ENCODE measurements at places on chromosomes 11 and 22. TPM values are rescaled to one million over a fixed set of nuclear protein-coding genes. Genes with fewer than 3 reads are reported as not detected.

DNA sequence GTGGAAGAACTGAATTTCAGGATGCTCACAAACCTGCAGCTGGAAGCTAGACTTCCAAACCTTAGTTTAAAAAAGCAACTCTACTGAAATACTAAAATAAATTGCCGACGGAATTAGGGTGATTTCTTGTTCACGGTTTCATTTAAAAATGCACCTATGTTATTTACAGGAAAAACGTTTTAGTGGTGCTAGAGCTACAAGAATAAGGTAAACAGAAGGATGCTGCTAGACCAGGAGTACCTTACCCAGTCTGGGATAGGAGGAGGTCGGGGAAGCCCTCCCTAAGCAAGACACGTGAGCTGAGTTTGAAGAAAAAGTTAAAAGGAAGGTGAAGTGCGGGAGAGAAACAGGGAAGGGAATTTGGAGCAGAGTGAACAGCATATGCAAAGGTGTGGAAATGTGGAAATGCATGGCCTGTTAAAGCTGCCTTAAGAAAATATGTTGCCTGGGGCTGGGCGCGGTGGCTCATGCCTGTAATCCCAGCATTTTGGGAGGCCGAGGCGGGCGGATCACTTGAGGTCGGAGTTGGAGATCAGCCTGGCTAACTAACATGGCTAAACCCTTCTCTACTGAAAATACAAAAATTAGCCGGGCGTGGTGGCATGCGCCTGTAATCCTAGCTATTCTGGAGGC, 1.4 kb upstream of the FTH1 start:
- DNase-seq: peak; percentile 82

- DNase-seq: no peak
Measured at GRCh38 chr22:47303161-47303890, 540.9 kb downstream of the TBC1D22A start.

GRCh38 chr11:15970506-15971214, 385.7 kb downstream of the SOX6 start:
- no peak for DNase-seq

ZFTA gene
- 21.8 TPM for total RNA-seq

DNA sequence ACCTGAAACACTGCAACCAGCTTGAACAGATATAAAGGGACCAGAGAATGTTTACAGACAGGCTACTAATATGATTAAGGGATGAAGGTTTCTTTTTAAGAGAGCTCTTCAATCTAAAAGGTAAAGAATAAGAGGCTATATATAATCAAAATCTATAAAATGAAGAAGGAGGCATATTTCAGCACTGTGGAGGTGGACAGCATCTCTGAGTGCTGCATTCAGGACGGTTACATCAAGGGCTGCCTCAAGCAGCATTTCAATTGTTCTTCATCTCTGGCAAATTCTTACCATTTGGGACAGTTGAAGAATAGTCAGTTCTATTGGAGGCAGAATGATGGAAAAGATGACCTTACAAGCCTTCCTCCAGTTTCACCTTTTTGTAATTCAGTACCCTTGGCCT, 139.6 kb upstream of the LMO1 start:
- no peak for DNase-seq

DNA sequence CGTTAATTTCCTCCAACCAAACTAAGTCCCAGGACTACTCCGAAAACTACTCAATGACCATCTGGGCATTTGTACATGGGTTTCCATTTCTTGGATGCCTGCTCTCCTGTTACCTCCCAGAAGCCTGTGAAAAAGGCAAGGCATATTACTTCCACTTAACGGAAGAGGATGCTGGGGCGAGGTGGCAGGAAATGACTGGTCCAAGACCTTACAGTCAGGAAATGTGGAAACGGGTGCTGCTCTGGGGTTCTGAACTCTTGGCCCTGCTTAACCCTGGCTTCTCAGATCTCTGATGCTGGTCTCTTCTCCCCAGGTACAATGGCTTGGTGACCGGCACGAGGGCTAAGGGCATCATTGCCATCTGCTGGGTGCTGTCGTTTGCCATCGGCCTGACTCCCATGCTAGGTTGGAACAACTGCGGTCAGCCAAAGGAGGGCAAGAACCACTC, 12.9 kb downstream of the ADORA2A start:
- DNase-seq: no peak

CYB5R2 gene
- 5.0 TPM for total RNA-seq

GRCh38 chr11:12111549-12112520, 1.4 kb downstream of the MICAL2 start:
- no peak for DNase-seq

APLNR gene
- total RNA-seq: 14.6 TPM

DNA sequence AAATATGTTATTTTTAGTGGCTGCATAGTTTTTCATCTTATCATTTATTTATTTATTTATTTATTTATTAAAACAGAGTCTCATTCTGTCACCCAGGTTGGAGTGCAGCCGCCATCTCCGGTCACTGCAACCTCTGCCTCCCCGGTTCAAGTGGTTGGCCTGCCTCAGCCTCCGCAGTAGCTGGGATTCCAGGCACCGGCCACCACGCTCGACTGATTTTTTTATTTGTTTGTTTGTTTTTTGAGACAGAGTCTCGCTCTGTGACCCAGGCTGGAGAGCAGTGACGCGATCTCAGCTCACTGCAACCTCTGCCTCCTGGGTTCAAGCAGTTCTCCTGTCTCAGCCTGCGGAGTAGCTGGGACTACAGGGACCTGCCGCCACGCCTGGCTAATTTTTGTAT, 262.9 kb upstream of the DDI1 start:
- peak; percentile 73 for DNase-seq

DNA sequence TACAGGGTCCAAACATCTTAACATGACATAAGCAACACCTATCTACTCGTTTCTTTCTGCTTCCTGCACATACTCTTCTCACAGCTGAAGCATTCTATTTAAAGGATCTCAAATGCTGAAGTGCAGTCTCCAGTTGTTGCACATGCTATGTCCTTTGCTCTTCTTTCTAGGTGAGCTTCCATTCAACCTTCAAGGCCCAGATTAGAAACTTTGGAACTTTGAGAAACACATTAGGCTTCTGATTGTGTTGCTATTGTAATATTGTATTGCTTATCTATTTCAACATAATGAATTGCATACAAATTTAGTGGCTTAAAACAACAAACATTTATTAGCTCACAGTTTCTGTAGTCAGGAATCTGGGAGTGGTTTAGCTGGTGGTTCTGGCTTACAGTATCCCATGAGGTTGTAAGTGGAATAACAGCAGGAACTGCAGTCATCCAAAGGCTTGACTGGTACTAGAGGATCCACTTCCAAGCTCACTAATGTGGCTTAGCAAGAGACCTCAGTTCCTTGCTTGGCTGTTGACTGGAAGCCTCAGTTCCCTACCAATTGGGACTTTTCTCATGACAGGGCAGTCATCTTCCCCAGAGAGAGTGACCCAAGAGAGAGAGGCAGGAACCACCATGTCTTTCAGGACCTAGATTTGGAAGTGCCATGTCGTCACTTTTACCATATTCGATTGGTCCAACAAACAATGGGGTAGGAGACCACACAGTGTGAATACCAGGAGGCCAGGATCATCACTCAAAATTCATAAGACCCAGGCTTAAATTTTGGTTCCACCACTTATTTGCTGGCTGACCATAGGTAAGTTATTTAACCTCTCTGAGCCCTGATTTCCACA, 27.2 kb upstream of the RASSF10 start:
- DNase-seq: no peak

- no peak for DNase-seq
Measured at GRCh38 chr11:103035791-103036434, 56.0 kb downstream of the DCUN1D5 start.

C1QTNF5 gene
- 63.0 TPM for total RNA-seq

PNPLA3 gene
- total RNA-seq: not detected

C11orf65 gene
- 0.38 TPM for total RNA-seq

- DNase-seq: no peak
Measured at GRCh38 chr11:126547161-126547560, 191.7 kb downstream of the ST3GAL4 start.

DNA sequence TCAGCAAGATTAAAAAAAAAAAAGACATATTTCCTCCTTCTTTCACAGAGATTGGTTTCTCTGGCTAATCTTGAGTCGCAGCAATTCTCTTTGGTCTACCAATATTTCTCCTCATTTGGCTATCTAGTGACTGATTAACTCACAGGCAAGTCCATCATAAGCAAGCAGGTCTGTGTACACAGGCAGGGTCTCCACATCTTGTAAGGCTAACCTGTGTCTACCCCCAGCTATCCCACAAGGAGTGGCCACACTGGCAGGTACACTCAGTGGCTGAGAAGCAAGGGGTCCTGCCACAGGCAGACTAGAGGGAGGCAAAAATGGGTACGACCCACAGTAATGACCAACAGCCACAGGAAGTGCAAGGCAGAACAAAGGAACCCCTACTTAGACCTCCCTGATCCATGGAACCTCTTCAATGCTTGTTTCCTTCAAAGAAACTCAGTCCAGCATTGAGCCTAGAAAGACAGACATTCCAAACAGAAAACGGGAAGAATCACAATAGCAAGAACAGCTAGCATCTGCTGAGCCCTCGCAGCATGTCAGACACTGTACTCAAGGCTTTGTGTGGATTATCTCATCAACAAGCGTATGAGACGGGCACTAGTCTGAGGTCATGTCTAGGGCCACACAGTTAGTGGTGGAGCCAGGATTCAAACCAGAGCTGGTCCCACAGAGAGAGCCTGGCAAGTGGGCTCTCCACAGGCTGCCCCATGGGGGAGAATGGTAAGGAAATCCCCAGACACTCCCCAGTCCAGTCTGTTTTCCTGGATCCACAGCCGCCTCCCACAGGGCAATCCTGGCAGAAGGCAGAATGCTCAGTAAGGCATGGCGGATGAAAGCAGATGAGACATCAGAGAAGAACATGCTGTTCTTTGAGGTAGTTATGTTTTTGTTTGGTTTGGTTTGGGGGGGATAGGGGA, 34.3 kb downstream of the PLEKHA7 start:
- DNase-seq: no peak

GRCh38 chr22:37918580-37919270, 12.6 kb downstream of the MICALL1 start:
- no peak for DNase-seq

- DNase-seq: no peak
Measured at GRCh38 chr11:113282898-113283437, 31.4 kb upstream of the TTC12 start.
